ENCODE measurements at places on chromosomes 1 and 21. TPM values are rescaled to one million over a fixed set of nuclear protein-coding genes. Genes with fewer than 3 reads are reported as not detected.

DNA sequence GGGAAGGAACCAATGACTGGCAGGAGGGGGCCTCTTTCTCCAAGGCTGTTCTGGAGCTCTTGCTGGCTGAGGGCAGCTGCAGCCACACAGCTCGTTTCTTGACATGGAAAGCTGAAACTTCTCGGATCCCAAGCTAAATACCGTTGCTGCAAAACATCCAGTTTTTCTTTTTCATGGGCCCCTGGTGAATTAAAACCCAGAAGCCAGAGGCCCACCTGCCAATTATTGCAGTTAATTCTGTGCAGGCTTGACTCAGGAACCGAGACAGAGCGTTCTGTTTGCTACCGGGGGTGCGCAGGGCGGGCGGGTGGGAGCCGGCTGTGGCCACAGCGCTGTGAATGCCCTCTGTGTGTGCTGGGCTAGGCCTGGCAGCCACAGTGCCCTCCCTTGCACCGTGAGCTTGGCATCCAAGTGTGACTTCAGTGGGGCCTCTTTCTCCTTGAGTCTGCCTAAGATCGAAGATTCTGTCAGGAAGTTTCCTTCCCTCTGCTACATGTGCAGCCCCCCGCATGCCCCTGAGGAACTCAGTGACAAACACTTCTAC, 19.9 kb upstream of the KCNE2 start:
- no peak for DNase-seq

PRKAA2 gene
- polyA plus RNA-seq = not detected

KRTAP13-2 gene
- polyA plus RNA-seq = not detected

DNA sequence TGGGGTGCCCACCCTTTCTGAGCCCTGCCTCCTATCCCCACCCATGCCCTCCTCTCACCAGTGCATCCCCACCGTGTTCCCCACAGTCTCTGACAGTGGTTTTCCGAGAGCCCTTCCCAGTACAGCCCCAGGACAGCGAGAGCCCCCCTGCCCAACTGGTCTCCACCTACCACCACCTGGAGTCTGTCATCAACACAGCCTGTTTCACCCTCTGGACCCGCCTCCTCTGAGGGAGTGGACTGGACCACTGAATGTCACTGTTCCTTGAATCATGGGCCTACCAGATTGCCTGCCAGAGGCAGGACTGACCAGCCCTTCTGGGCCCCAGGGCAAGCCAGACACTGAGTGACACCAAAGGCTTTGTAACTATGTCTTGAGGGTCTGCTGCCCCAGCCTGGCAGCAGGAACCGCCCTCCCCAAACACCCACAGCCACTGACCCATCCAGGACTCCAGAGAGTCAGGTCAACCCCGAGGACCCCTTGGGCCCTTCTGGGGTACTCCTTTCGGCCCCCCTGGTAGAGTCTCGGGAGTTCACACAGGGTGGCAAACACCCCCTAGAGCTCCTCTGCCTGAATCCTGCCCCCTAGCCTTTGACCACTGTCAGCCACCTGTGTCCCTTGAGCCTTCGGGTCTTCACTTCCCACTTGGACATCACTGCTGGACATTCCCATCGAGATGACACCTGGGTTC, 3.3 kb downstream of the HYI start:
- DNase-seq = no peak

AMY1B gene
- not detected for polyA plus RNA-seq

DNA sequence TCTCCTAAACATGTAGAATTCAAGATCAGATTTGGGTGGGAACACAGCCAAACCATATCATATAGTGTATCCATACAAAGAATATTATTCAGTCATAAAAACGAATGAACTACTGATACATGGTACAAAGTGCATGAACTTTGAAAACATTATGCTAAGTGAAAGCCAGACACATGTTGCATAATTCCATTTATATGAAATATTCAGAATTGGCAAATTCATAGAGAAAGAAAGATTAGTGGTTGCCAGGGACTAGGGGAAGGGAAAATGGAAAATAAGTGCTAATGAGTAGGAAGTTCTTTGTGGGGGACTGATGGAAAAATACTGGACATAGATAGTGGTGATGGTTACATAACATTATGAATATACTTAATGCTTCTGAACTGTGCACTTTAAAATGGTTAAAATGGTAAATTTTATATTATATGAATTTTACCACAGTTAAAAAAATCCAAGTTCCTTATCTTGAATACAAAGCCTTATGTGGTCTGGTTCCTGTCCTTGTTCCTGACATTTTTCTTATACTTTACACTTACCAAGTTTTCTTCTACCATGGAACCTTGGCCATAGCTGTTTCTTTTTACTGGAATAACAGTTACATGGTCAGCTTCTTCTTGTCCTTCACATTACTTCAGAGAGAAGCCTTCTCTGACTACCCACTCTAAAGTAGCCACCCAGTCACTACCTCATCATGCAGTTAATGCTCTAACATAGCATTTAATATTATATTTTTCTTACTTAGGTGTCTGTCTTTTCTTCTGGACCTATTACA, 64.0 kb downstream of the CCDC18 start:
- no peak for DNase-seq

LHX8 gene
- polyA plus RNA-seq = not detected

DNA sequence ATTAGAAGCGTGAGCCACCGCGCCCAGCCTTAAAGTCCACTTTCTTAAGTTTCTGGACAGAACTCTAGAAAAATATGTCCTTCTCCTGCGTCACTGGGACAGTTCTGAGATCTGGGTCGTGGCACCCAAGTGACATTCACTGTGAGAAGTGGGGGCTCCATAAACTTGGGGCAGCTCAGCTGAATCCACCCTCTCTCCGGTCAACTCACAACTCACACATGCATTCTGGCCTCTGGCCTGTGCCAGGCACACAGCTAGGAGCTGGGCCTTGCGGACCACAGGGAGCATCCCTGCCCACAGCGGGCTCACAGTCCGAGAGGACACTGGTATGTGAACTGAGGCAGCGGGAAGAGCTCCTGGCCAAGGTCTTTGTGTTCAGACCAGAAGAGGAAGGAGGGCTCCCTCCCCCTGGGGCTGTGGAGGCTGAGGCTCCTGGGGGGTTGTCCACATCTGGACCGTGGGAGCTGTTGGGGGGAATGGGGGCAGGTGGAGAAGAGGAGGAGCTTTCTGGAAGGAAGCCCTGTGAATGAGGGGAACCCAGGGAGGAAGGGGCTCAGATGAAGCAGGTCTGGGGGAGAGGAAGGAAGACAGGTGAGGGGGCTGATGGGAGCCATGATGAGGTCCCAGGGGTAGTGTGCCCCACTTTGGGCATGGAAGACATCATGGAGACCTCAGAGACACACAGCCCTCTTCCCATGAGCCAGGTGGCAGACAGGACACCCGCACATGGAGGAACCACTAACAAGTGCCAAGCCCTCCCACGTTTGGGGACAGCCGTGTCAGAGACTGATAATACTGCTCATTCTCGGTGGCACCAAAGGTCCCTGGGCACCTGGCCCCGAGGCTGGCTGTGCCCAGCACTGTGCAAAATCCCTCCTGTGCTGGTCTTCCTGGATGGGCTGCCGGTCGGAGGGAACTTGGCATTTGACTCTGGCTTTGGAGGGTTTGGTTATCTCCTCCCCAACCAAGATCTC, 191.0 kb upstream of the VAMP3 start:
- no peak for DNase-seq

RYR2 gene
- not detected for polyA plus RNA-seq

TGFB2 gene
- polyA plus RNA-seq = not detected

Measured in naive thymus-derived CD4-positive, alpha-beta T cell (primary cell).